ENCODE measurements at places on chromosomes 6 and 20. TPM values are rescaled to one million over a fixed set of nuclear protein-coding genes. Genes with fewer than 3 reads are reported as not detected.

The CST3 gene
- total RNA-seq = 267 TPM

The ZNF831 gene
- 0.40 TPM for total RNA-seq

The KIFC1 gene
- total RNA-seq = 16.9 TPM

The MOG gene
- total RNA-seq = not detected

The FHL5 gene
- not detected for total RNA-seq

The TULP1 gene
- total RNA-seq = not detected

The HLA-DOA gene
- not detected for total RNA-seq

The RCAN2 gene
- not detected for total RNA-seq

The ADAT2 gene
- 7.7 TPM for total RNA-seq

The C6orf58 gene
- total RNA-seq = not detected

The MROH8 gene
- 0.05 TPM for total RNA-seq

The WTAP gene
- 57.4 TPM for total RNA-seq

The SLC4A11 gene
- 71.0 TPM for total RNA-seq

The EYS gene
- total RNA-seq = not detected

The ADGB gene
- total RNA-seq = not detected

The LRFN2 gene
- total RNA-seq = not detected

The ZBTB46 gene
- 0.20 TPM for total RNA-seq

The KCNK16 gene
- total RNA-seq = not detected

The RAET1E gene
- total RNA-seq = 9.7 TPM

The SCRT2 gene
- not detected for total RNA-seq

The SMIM26 gene
- 170 TPM for total RNA-seq

The CHMP4B gene
- 22.6 TPM for total RNA-seq

The POM121L2 gene
- total RNA-seq = not detected

The BHLHE23 gene
- total RNA-seq = not detected

The CNKSR3 gene
- 6.3 TPM for total RNA-seq

The FAM209B gene
- total RNA-seq = not detected

The RIMS1 gene
- not detected for total RNA-seq

The HCK gene
- not detected for total RNA-seq

The VGLL2 gene
- total RNA-seq = not detected

The C6orf132 gene
- total RNA-seq = not detected

The PAK5 gene
- total RNA-seq = not detected

The APOBEC2 gene
- not detected for total RNA-seq

The RAB44 gene
- not detected for total RNA-seq

The ADAM33 gene
- total RNA-seq = 0.12 TPM

The BFSP1 gene
- 4.1 TPM for total RNA-seq

The CST5 gene
- not detected for total RNA-seq

The CDKN1A gene
- 205 TPM for total RNA-seq

The MOXD1 gene
- not detected for total RNA-seq

The KIF3B gene
- total RNA-seq = 25.4 TPM

The BNIP5 gene
- total RNA-seq = not detected

The DEFB124 gene
- not detected for total RNA-seq

The TINAG gene
- total RNA-seq = not detected

The HSPA1L gene
- 0.82 TPM for total RNA-seq

The ZC3H12D gene
- 0.02 TPM for total RNA-seq

The ARHGAP18 gene
- total RNA-seq = 12.6 TPM

The DEF6 gene
- total RNA-seq = 2.1 TPM

The GGT7 gene
- total RNA-seq = 3.9 TPM

The RNF217 gene
- 12.2 TPM for total RNA-seq

The SLC13A3 gene
- not detected for total RNA-seq

The VNN1 gene
- not detected for total RNA-seq

All from NCI-H460 (cell line).